Activated T-helper 1 cell treated with anti-CD3 and anti-CD28 coated beads, Interleukin-2, amount 50 U/mL, for 16 hours (primary cell): ENCODE measurements at places on chromosomes 2 and 18.

DNA sequence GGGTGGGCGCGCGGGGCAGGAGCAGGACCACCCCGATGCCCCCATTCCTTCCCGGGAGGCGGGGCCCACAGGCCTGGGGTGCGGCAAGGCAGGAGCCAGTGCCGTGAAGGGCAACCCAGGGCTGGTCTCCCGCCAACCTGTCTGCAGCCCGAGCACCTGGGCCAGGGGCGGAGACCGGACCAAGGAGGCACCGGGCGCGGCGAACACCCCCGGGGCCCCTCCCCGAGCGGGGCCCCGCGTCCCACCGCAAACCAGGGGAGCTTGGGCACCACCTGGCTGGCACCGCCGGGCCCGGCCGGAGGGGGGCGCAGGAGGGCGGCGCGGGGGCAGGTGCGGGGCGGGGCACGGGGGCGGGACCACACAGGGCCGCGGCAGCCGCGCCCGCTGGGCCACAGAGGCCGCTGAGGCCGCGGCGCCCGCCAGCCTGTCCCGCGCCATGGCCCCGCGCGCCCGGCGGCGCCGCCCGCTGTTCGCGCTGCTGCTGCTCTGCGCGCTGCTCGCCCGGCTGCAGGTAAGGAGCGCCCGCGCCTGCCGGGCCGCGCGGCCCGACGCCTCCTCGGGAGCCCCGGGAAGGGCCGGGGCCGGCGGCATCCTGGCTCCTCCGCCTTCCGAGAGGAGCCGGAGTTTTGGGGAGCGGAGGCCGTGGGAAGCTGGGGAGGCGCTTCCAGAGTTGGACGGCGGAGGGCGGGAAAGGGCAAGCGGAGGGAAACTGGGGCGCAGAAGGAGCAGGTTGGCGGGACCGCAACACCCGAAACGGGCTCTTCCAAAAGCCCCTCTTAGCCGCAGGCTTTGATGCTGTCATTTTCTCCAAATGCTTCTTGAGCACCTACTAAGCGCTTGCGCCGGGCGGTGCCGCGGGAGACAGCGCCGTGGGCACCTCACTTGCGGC lies at the start of gene TNFRSF11A:
Gene TNFRSF11A (plus strand): TSS at position 394 of the 889 bp plus-strand sequence. CDS start 43 bp downstream, at position 437.
- DNase-seq, result peak; percentile 48

DNA sequence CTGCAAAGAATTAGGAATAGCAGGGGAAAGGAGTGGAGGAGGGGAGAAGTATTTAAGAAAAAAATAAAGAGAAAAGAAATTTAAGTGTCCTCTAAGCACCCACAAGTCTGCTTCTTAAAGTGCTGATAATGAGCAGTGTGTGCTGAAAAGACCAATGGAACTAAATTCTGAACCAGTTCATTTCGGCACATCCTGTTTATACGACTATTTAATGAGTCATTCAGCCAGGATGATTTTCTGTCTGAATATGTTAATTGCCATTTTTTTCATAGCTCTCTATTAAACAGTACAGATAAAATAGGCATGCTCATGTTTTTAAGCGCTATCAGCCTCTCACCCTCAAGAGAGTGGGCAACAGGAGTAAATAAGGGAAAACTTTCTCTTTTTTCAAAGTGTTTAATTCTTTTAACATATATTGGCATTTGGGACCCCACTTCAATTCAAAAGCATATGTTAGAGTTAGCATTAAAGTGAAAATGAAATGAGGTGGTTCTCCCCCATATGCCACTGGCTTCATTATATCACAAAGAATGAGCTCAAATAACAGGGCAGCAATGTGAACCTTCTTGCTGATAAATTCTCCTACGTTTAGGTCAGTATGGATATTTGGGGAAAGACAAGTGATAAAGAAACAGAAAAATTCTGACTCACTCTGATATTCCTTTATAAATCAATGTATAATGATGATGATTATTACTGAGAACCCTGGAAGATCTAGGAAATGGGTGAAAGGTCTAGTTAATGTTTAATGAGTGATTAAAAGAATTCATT lies 87.5 kb downstream of the TCF4 start:
- no peak for DNase-seq

GRCh38 chr2:60548845-60549237 lies 4.6 kb downstream of the BCL11A start:
- no peak for DNase-seq

DNA sequence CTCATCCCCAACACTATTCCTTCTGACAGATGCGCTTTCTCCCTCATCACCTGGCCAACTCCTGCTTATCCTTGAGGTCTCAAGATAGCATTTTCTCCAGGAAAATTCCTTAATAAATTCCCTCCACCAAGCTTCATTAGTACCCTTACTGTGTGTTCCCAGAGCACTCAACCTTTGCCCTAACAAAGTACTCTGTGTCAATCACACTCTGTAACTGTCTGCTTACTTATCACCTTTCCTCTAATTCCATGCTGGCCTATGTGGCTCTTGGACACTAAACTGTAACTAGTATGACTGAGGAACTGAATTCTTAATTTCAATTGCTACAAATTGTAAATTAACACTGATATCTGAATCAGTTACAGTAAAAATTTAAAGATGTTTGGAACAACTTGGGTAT lies 17.9 kb upstream of the NEUROD1 start:
- DNase-seq, result no peak

DNA sequence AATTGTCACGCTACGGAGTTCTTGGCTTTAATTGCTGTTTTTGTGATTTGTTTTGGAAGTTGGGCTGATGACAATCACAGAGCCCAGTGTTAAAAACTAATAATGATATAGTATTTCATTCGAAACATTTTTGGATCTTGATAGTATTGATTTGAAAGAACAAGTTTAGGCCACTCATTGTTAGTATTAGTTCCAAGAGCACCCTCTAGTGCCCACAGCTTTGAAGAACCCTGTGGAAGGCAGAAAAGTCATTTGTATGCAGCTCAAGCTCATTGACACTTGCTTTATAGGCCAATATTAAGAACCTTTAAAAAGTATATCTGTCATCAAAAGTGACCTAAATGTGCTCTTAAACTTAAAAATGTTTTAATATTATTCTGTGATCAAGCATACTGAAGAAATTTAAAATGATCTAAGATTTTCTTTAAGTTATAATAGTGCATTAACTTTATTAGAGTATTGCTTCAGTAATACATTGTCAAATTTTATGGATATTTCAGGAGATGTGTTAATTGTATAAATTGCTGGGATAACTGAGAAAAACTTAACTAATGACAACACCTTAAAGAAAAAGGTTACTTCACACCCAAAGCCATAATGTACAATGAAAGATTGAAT lies 191.0 kb downstream of the GRB14 start:
- DNase-seq, result no peak

- DNase-seq, result no peak
Observed at GRCh38 chr2:1750933-1751766, 6.8 kb upstream of the PXDN start.

DNA sequence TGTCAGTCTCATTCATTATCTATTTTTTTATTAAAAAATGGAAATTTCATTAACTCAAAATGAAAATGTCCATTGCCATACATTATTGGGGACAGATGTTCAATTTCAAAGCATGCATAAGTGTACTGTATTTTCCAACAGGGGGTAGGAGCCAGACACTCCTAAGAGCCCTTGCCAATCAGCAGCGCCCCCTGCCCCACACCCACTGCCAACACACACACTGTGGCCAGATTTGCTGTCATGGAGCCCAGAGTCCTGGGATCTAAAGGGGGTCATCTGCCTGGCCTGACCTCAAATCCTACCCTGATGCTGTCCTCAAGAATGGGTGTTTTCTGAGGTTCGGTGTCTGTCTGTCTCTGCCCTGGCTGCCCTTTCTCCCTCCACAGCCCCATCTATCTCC lies 162.2 kb upstream of the TWIST2 start:
- DNase-seq, result no peak

- no peak for DNase-seq
Observed at GRCh38 chr2:28613633-28614501, 118.0 kb downstream of the PLB1 start.

GRCh38 chr2:46175419-46175818 lies 121.8 kb upstream of the EPAS1 start:
- DNase-seq, result no peak

- no peak for DNase-seq
Observed at GRCh38 chr18:68694316-68694715, 20.6 kb downstream of the TMX3 start.

- DNase-seq, result no peak
Observed at GRCh38 chr2:72981536-72981935, 64.2 kb downstream of the EMX1 start.
